ENCODE measurements at places on chromosomes 2 and 18. TPM values are rescaled to one million over a fixed set of nuclear protein-coding genes. Genes with fewer than 3 reads are reported as not detected.

SOX11 gene
- 0.05 TPM for total RNA-seq

SERPINB10 gene
- not detected for total RNA-seq

AQP4 gene
- total RNA-seq, result not detected

- DNase-seq, result no peak
- no peaks in the 10 kb centered on the region for H3K27me3 ChIP-seq
- H3K36me3 ChIP-seq, result no peaks in the 10 kb centered on the region
- H3K4me3 ChIP-seq, result no peak overlapping the region
- H3K27ac ChIP-seq, result no peak overlapping the region
Observed at GRCh38 chr2:43070676-43071502, 155.5 kb downstream of the ZFP36L2 start.

- no peak overlapping the region for H3K27ac ChIP-seq
- H3K4me3 ChIP-seq, result no peak overlapping the region
- peaks cover 25% of the 10 kb centered on the region for H3K27me3 ChIP-seq
- no peak for DNase-seq
- H3K36me3 ChIP-seq, result no peaks in the 10 kb centered on the region
Observed at GRCh38 chr18:61967252-61967891, 74.6 kb upstream of the RNF152 start.

GRCh38 chr2:104312684-104313083, 541.2 kb upstream of the POU3F3 start:
- no peak overlapping the region for H3K4me3 ChIP-seq
- no peaks in the 10 kb centered on the region for H3K27me3 ChIP-seq
- H3K36me3 ChIP-seq, result no peaks in the 10 kb centered on the region

GRCh38 chr2:62270728-62271127, 74.8 kb downstream of the B3GNT2 start:
- H3K27ac ChIP-seq, result no peak overlapping the region
- H3K27me3 ChIP-seq, result peaks cover 3% of the 10 kb centered on the region
- H3K4me1 ChIP-seq, result no peaks in the 10 kb centered on the region
- no peak for DNase-seq

- H3K27me3 ChIP-seq, result no peaks in the 10 kb centered on the region
- peaks cover 2% of the 10 kb centered on the region for H3K36me3 ChIP-seq
- no peak overlapping the region for H3K27ac ChIP-seq
- DNase-seq, result no peak
- H3K4me3 ChIP-seq, result no peak overlapping the region
Observed at GRCh38 chr2:138455691-138456090, 45.9 kb upstream of the SPOPL start.
